NCI-H1092 (cell line): ENCODE measurements at places on chromosomes 2 and 18.

GRCh38 chr18:68735483-68736343 lies 20.8 kb upstream of the TMX3 start:
- DNase-seq: peak; percentile 1

GRCh38 chr2:164662868-164663631 lies 41.8 kb upstream of the GRB14 start:
- no peak for DNase-seq

- DNase-seq: no peak
Measured at GRCh38 chr2:66577321-66578053, 142.6 kb downstream of the MEIS1 start.

GRCh38 chr18:43882358-43883055 lies 605.2 kb upstream of the SYT4 start:
- no peak for DNase-seq

DNA sequence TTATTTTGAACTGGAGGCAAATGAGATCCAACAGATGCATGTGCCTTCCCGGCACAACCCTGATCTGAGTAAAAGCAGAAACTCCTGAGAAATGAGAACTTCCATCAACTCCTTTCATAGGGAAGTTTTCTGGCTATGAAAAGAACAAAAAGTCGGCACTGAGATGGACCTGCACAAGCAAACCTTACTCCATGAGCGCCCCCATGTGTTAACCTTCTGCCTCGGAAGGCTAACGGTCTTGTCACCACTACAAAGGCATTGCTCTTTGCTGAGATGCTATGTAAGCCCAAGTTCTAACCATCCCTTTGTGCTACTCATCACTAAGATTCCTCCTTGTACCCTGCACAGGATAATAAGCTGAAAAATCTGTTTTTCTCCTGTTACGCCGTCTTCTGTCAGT lies 57.3 kb upstream of the SULT1C3 start:
- peak; percentile 0 for DNase-seq

GRCh38 chr2:97967216-97967592 lies 28.5 kb downstream of the TMEM131 start:
- no peak for DNase-seq

DNA sequence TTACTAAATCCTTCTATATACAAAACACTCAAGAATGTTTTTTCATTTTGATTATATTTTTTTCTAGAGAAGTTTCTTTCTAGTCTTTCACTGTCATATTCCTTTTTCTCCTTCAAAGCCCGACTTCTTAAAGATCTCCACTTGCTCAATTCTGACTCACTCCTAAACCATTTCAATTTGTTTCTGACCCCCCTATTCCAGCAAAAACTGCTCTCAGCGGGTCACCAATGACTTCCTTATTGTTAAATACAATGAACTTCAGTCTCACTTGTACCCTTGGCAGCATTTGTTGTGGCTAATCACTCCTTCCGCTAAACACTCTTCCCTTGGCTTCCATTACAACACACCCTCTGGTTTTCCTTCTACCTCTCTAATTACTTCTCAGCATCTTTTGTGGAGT lies 111.1 kb upstream of the RBBP8 start:
- DNase-seq: no peak

DNA sequence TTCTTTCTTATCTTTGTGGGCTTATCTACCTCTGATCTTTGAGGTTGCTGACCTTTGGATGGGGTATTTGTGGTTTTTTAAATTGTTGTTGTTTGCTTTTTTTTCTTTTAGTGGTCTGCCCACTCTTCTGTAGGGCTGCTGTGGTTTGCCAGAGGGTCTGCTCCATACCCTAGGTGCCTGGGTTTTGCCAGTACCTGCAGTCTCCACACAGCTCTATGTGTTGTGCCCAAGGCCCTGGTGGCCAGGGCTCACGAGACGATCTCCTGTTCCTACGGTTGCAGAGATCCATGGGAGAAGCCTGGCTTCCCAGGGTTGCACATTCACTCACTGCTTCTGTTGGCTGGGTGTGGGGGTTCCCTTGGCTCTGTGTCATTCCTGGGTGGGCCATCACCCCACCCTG lies 87.1 kb downstream of the PARD3B start:
- no peak for DNase-seq

DNA sequence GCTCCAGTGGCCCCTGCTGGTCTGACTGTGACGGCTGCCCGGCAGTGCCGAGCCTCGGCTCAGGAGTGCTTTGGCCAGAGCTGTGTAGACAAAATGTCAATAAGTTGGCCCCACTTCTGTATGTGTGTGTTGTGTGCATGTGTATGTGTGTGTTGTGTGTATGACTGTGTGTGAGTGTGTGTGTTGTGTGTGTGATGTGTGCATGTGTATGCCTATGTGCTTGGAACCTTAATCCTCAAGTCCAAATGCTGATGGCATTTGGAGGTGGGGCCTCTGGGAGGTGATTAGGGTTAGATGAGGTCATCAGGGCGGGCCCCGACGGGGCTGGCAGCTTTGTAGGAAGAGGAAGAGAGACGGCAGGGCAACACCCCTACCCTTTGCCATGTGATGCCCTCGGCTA lies 269.0 kb downstream of the DCDC2C start:
- DNase-seq: no peak

DNA sequence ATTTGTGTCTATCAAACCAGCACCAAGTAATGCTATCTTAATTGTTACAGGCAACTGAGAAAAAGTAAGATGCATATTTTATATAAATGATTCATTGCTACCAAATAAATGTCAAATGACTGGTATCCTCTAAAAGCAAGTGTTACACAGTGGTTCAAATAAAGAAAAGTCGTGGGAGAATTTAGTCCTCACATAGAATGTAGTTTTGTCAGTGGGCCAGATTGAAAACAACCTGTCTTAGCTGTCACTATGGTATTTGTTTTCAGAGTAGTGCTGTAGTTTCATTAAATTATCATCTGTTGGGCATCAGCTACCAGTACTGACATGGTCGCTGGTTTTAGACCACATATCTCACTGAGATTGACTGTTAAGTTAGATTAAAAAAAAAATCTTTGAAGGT lies 10.2 kb upstream of the EIF2AK3 start:
- DNase-seq: no peak

DNA sequence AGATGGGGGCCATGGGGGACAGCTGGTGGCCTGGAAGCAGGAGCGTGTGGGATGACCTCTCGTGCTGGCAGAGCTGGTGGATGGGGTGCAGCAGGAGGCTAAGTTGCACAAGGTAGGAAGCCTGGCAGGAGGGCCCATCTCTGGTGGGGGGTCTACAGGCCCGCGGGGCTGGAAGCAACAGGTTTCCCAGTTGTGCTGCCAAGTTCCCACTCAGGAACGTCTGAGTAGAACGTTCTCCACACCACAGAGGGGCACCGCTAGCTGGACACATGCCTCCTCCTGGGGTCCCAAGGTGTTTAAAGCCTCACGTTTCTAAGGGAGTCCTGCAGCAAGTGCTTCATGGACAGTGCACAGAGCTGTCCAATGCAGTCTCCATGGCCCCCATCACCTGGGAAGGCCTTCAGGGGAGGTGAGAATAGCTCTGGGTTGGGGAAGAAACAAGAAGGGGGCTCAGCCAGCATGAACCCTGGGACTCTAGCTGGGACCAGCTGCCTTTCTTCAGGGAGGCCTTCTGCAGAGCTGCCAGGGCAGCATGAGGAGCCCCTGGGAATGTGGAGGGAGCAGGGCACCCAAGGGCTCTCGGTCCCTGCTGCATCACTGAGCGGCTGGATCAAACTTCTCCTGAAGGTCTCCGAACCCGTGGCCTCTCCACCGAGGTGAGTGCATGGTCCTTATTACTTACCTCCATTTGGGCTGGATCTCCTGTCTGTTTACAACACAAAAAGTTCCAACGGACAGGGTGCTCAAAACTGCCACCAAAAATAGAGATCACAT lies 80.0 kb downstream of the TWIST2 start:
- DNase-seq: no peak

DNA sequence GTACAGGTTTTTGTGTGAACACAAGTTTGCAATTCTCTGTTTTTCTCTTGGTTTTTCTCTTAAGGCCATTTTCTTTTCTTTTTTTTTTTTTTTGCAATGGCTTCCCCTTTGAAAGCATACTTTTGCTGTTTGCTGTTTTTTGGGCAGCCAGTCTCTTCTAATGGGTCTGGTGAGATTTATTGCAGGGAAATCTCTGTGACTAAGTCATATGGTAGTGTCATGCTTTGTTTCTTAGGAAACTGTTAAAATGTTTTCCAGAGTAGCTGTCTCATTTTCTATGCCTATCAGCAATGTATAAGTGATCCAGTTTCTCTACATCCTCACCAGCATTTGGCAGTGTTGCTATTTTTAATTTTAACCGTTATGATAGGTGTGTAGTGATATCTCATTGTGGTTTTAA lies 27.9 kb upstream of the CDCA7 start:
- DNase-seq: no peak

DNA sequence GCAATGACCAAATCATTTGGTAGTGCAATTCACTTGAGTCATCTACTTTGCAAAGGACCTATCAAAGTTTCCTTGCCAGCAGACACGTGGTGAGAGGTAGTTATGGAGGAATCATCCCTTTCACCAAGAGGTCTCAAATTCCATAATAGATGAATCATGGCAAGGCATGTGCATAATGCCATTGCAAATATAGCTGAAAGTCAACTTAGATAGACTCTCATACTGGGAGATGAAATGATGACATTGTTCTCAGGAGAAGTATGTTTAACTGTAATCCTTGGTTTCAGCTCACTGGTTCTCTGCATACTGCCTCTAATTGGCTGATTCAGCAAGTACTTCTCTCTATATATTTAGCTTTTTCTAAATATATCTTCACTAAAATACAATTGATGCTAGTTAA lies 57.2 kb downstream of the CALCRL start:
- no peak for DNase-seq

DNA sequence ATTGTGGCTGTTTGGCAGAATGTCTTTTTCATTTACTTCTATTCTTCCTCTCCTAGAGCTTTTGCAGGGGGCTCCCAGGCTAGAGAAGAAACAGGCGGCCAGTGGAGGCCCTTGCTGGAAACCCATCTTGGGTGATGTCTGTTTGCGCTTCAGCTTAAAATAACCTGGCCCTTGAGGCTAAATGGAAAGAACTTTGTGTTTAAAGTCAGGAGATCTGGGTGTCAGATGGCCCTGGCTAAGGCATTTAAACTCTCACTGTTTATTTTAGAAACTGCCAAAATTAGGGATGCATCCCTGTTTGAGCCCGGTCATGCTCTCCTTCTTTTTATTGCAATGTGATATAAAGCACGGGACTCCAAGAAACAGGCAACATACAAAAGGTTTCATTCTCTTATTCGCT lies 118.4 kb upstream of the RMP24 start:
- no peak for DNase-seq

GRCh38 chr2:239193401-239193811 lies 207.4 kb downstream of the HDAC4 start:
- DNase-seq: no peak

DNA sequence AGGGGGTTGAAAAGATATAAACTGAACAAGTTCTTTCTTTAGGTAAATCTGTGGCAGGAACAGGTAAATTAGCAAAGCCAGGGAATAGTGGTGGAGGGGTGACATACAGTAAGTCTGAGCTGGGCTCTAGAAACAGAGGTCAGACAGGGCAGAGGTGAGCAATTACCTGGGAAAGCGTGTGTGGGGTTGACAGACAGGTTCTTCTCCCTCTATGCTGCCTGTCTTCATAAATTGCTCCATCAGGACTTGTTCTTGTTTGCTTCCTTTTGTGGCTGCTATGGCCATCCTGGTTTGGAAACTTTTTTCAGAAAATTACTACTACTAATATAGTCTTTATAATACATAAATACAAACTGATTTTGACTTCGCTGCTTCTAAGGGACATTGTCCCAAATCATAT lies 3.4 kb upstream of the ANKRD12 start:
- no peak for DNase-seq

GRCh38 chr18:76169733-76170132 lies 325.3 kb downstream of the ZNF516 start:
- DNase-seq: no peak

GRCh38 chr2:163709270-163709669 lies 26.5 kb downstream of the FIGN start:
- no peak for DNase-seq

DNA sequence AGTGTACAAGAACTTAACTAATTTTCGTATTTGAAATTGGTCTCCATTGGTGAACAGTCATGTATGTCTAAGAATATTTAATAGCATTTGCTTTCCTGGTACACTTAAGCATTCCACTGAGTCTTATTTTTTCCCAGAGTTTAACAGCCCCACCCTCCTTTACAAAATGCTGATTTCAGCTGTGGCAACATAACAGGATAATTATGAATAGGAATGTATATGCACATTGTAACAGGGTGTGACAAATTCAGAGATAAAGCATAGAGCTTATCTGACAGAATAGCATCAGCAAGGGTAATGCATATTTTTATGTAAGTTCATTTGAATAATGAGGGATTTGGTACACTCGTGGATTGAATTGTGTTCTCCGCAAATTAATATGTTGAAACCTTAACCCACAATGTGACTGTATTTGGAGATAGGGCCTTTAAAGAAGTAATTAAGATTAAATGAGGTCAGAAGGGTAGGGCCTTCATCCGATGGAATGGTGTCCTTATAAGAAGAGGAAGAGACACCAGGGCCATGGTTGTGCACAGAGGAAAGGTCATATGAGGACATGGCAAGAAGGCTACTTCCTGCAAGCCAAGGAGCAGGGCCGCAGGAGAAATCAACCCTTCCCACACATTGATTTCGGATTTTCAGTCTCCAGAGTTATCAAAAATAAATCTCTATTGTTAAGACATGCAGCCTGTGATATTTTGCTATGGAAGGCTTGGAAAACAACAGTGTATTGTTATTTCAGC lies 439.7 kb upstream of the CDH20 start:
- DNase-seq: no peak

GRCh38 chr2:178265851-178266250 lies 71.5 kb downstream of the OSBPL6 start:
- no peak for DNase-seq

DNA sequence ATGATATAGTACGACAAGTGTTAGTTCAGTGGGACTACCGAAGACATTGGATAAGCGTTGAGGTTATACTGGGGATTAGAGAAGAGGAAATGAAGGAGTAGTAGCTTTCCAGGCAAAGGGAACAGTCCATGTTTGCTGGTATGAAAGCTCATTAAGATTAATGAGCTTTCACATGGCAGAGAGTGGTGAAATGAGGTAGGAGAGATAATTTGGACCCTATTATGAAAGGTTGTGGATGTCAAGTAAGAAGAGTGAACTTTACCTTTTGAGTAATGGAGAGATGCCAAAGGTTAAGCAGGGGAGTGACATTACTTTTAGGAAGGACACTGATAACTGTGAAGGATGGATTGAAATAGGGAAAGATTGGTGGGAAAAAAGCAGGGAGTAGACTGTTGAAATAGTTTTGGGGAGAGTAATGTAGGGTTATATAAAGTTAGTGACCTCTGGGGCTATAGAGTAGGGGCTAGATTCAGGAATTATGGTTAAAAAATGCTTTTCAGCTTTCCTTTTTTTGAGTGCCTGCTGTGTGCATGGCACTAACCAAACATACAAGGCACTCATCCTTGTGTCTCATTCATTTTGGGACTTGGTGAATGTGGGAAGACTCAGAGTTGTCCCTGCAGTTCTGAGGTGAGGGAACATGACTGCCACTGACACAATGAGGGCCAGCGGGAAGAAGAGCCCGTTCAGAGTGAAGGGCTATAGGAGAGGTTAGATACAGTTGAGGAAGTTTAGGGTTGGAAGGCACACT lies 87.2 kb upstream of the STON1 start:
- no peak for DNase-seq

GRCh38 chr2:46120792-46121555 lies 176.2 kb upstream of the EPAS1 start:
- DNase-seq: no peak

GRCh38 chr2:157421964-157422363 lies 21.9 kb downstream of the CYTIP start:
- DNase-seq: no peak
